ENCODE measurements at places on chromosomes 5 and 9.

- DNase-seq = no peak
These were observed 47.8 kb downstream of the ERGIC1 start for GRCh38 chr5:172881691-172882370.

DNA sequence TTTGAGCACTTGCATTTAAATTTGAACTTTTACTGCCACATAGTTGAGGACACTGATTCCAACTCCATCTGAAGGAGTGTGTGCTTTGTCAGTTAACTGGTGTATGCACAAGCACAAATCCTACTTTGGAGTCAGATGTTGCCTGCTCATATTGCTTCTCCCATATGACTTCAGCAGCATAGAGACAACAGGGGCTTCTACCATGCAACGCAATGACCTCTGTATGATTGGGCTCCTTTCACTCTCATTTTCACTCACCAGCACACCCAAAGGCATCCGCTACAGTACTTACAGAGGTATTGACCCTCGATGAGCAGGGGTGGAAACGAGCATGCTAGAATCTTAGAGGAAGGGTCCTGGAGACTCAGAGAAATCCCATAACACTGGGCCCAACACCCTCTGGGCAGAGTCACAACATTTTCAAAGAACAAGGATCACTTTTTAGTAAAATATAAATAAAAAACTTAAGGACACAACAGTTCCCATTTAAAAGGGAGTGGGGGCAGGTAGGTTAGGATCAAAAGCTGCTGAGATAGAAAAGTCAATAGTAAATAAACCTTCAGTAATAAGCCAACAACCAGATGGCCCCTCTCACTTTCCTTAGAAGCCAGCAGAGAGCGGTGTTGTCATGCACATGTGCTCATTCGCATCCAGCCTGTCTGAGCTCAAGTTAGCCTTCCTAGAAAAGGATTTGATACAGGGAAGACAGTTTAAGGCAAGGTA is 203.8 kb downstream of the SNCAIP start:
- peak; percentile 67 for DNase-seq

GRCh38 chr5:34742061-34742460 is 85.9 kb downstream of the RAI14 start:
- DNase-seq = no peak

- peak; percentile 95 for DNase-seq
These were observed 13.9 kb downstream of the NINJ1 start for GRCh38 chr9:93119953-93120845.

GRCh38 chr9:135887021-135887507 is 20.3 kb downstream of the CAMSAP1 start:
- no peak for DNase-seq

DNA sequence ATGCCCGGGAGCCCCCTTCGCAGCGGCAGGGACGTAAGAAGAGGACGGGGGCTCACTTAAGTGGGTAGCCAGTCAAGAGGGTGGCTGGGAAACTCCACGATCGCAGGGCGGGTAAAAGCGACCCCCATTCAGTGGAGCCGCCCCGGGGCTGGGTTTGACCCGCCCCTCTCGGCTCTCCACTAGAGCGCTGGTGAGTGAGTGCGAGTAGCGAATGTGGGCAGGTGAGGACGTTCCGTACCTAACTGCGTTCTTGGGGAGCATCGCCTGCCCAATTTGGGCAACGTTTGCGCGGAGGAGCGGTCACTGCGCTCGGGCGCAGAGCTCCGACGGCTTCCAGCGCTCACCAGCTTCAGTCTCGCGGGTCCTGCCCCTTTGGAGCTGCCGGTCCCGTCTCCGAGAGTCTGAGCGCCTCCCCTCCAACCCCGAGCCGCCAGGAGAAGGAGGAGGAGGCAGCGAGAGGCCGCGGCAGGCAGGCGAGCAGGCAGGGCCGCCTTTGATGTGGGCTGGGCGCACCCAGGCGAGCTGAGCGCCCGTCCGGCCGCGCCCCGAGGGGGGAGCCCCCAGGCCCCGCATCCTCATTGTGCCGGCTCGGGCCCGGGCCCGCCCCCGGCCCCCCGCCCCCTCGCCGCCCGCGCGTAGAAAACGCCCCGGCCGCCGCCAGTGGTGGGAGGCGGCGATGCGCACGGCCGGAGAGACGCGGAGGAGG is at the start of gene FGF18:
Gene FGF18 (plus strand): TSS at position 666 of the 706 bp plus-strand sequence. CDS start 553 bp downstream, outside the sequence.
- no peak for DNase-seq

GRCh38 chr9:108130905-108131304 is 641.3 kb upstream of the KLF4 start:
- DNase-seq = no peak

DNA sequence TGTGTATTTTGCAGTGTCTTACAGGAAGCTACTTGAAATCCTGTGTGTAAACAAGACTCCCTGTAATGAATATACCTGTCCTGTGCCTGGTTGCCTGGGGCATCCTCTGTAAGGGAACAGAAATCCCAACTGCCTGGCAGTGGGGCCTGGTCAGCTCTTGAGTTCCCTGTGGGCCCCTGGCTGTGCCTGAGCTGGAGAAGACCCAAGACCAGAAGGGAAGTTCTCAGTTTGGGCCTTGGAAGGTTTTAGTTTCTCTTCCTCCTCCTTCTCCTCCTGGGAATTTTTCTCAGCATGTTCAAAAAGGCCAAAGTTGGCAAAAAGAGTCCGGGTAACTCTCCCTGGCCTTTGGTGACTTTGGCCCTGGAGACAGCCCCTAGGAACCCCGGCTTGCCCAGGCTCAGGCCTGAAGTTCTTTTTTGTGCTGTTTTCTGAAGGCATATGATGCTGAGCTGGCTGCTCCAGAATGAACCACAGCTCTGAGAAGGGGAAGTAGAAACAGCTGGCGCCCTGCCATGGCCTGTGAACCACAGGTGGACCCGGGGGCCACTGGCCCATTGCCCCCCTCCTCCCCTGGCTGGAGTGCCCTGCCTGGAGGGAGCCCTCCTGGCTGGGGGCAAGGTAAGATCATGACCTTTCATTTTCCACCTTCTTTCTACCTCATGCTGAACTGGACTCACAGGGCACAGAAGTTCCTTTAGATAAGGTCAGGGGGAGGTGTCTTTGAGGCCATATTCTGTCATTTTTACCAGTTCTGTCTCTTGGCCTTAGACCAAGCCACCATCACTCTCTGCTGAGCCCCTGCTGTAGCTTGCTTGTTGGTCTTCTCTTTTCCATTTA is 5.8 kb downstream of the TMEM268 start:
- DNase-seq = no peak

DNA sequence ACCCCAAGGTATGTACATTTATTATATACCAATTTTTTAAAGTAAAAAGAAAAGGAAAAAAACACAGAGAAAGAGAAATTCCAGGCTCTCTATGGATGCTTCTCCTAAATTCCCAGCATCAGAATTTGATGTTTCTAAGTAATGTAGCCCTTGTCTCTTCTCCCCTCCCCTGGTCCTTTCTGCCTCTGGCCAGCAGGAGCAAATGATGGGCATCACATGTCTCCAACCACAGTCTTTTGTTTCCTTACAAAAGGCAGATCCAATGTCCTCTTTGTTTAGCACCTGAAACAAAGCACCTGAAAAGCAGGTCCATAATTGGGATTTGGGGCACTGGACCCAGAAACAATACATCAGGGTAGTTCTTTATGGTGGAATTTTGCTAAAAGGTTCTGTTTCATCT is 50.4 kb upstream of the APC start:
- no peak for DNase-seq

DNA sequence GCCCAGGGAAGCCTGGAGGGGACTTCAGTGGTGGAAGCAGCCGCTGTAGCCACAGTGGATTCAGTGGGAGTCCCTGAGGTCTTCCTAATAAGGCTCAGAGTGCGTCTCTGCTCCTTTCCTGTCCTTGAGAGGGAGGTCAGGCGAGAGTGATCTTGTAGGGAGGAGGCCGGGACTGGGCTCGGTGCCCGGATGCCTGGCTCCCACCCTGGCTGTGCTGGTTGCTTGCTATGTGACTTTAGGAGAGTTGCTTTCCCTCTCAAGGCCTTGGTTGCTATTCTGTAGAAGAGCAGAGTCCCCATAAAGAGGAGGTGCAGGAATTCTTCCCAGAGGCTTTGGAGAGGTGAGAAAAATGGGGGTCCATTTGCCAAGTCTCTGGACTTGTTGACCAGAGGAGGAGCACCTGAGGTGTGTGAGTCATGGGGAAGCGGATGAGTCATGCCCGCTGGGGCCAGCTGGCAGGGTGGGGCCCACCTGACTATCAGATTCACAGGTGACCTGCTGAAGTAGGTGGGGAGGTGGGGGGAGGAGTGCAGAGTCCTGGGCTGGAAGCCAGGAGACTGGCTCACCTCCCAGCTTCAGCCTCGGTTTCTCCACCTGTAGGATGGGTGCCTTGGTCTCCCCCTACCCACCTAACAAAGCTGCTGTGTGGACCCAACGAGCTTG is 13.8 kb downstream of the GSN start:
- DNase-seq = peak; percentile 77

GRCh38 chr9:85157772-85158171 is 488.2 kb downstream of the NTRK2 start:
- DNase-seq = no peak

- no peak for DNase-seq
These were observed 10.4 kb upstream of the ZNF354B start for GRCh38 chr5:178849316-178849715.
